ENCODE measurements at places on chromosomes 12 and 14.

DNA sequence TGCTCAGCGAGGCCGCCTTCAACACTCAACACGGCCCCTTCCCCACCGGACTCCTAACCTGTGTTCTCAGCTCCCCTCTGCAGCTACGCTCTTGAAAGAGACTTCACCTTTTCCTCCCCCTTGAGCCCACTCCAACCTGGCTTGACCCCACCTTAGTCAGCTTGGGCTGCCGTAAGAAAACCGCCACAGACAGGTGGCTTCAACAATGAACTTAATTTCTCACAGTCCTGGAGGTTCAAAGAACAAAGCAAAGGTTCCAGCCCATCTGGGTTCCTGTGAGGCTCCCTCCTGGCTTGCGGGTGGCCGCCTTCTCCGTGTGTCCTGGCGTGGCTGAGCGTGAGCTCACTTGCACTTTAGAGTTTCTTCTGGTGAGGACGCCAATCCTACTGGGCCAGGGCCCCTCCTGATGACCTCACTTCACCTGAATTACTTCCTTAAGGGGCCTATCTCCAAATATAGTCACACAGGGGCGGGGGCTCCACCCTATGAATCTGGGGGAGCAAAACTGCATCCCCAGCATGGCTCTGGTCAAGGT lies 138.8 kb downstream of the CALM1 start:
- no peak for DNase-seq

DNA sequence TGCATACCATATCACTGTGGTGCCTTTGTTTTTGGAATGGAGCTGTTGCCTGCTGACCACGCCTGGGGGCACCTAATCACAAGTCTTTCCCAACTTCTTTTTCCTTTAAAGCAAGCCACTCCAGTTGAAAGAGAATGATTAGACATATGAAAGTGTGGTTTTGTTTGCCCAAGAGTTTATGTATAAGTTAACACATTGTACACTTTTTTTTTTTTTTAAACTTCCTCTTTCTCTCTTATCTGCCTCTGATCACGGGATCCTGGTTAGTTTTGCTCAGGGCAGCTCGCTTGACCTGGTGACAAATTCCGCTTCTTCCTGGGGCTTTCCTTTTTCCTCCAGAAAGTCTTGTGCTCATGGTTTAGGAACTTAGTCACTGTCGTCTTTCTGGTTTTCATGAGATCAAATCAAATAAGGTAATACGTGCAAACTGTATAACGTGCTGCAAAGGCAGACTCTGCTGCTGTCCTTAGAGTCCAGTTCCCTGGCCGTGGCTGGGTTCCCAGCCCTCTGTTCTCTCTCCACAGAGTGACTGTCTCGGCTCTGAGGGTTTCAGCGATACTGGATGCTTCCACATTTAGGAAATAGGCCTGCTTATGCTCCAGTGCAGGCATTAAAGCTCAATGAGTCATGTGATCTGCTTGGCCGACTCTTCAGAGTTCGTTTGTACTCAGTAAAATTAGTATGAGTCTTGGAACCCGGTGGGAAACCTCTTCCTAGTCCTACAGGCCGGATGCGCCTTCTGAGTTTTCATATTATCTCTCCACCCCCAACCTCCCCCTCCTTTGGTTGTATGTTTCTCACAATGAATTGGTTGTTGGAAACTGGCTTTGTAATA lies 15.2 kb downstream of the RASSF3 start:
- DNase-seq: no peak

DNA sequence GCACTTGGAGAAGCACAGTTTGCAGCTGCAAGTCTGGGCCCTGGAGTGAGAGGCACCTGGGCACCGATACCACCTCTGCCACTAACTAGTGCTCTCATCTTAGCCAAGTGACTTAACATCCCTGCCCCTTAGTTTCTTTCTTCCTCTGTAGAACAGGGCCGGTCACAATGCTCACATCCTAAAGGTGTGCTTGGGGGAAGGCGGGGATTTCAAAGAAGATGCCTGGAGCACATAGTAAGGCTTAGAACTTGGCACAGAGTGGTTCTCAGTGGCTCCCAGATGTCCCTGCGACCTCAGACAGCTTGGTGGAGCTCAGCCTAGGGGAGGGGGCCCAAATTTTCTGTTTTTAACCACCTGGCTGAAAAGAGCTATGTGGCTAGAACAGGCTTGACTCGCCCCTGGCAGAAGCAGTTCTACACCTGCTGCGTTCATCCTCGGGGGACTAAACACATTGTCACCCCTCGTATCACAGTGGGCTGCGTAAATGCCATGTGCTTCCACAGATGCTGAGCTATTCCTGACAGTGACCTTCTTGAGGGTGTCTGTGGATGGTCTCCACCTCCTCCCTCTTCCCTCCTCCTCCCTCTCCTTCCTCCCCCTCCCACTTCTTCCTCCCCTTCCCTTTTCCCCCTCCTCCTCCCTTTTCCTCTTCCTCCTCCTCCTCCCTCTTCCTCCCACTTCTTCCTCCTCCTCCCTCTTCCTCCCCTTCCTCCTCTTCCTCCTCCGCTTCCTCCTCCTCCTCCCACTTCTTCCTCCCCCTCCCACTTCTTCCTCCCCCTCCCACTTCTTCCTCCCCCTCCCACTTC lies 112.1 kb downstream of the PHETA1 start:
- no peak for DNase-seq

- DNase-seq: no peak
These were observed 1.4 kb downstream of the NR4A1 start for GRCh38 chr12:52052468-52053186.

GRCh38 chr12:66776974-66777373 lies 98.1 kb upstream of the GRIP1 start:
- no peak for DNase-seq

- DNase-seq: no peak
These were observed 380.0 kb downstream of the KCNH5 start for GRCh38 chr14:62665286-62665685.

DNA sequence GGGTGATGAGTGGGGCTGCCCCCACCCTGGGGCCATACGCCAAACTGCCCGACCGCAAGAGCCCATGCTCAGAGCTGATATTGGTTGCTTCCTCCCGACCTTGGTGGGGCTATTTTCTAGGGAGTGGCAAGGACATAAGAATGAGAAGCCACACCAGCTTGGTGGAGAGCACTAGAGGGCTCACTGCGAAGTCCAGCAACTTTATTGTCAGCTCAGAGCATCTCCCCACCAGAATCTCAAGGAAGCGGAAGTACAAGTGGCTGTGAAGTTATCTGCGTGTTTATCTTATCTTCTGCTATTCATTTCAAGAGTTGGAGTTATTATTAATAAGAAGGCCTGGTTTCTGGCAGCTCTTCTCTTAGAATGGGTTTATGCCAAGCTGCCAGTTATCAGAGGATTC lies 4.9 kb upstream of the PLXNC1 start:
- DNase-seq: no peak

DNA sequence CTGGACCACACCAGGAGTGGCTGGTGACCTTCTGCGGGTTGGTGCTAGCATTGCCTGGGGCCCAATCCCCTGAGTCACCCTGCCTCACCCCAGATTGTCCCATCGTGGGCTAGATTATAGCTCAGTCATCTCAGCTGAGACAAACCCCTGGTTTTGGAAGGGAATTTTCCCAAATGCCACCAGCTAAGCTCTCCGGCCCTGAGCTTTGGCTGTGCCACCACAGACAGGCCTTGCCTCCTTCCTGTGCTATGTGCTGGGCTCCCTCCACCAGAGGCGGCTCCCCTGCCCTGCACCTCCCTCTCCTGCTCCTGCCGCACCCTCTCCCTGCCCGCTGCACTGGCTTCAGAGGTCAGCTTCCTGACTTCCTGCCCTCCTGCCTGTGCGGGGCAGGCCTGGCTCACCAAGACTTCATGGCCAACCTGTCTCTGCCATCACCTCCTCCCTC lies 196.3 kb downstream of the TSPAN9 start:
- DNase-seq: no peak
